ENCODE measurements at places on chromosomes 2 and 18.

GRCh38 chr18:55524353-55525073 lies 63.5 kb downstream of the TCF4 start:
- no peak for DNase-seq

DNA sequence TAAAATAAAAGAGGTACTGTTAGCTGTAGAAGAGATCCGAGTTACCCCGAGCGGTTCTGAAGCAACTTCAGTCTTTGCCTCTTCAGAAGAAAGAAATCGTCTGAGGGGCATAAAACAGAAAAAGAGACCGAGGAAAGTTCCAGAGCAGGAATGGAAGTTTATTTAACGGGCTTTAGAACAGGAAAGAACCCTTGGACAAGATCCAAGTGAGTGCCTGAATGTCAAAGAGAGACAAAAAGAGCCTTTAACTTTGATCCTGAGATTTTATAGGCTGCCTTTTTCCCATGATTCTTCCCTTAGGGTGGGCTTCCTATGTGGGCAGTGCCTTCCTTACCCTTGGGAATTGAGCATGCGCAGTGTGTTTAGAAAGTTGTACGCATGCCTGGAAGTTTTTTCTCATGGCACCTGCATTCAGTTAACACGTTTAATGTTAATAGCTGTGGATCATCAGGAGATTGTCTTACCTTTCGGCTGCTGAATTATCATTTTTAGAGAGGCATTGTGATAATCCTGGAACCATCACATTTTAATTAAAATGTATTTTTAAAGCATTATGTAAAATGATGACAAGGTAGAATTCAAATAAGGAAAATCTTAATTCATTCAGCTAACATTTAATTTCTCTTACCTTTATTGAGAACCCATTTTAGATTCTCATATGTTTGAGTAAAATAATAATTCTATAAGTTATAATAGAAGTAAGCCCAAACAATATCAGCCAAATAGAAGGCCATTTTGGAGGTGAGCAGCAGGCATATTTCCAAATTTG lies 269.5 kb upstream of the ZSWIM2 start:
- DNase-seq = no peak

GRCh38 chr2:209687323-209687969 lies 84.2 kb upstream of the UNC80 start:
- DNase-seq = no peak

GRCh38 chr2:227163998-227164762 lies at the start of the genes COL4A3 and COL4A4:
TSS of gene COL4A3 (plus strand) at chr2:227164624. CDS start at chr2:227164727, 103 bp downstream.
TSS of gene COL4A4 (minus strand) at chr2:227164205. CDS start at chr2:227147483, 16,722 bp downstream.
- no peak for DNase-seq

- DNase-seq = no peak
Measured at GRCh38 chr2:216235462-216235861, 126.3 kb downstream of the XRCC5 start.

DNA sequence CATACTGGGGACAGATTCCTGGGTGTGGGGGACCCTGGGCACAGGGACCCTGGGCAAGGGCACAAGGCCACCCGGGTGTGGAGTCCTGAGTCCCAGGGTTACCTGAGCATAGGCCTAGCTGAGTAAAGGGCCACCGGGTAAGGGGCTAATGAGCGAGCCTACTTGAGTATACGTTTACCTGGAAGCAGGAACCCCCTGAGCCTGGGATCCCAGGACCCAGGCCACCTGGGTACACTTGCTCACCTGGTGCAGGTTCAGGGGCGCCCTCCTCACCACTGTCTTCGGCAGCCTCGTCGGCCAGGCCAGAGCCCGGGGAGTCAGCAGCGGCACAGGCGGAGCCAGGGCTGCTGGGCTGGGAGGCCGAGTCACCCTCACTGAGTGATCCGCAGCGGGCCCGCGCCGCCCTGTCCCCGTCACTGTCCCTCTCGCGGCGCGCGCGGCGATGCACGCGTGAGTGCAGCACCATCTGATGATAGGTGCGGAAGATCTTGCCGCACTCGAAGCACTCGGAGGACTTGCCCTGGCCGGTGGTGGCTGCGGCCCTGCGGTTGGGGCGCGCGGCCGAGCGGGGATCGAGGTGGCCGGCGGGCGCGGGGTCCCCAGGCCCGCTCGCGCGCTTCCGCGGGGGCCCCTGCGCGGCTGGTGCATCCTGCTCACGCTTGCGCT lies 53.9 kb downstream of the ZNF516 start:
- no peak for DNase-seq

All from globus pallidus (tissue), 1 donor.